Stimulated activated naive CD4-positive, alpha-beta T cell treated with Interleukin-2 at 50 U/mL for 16 hours (primary cell): ENCODE measurements at places on chromosomes 12 and 14.

- DNase-seq = no peak
Observed at GRCh38 chr12:99122496-99122895, 477.4 kb downstream of the APAF1 start.

DNA sequence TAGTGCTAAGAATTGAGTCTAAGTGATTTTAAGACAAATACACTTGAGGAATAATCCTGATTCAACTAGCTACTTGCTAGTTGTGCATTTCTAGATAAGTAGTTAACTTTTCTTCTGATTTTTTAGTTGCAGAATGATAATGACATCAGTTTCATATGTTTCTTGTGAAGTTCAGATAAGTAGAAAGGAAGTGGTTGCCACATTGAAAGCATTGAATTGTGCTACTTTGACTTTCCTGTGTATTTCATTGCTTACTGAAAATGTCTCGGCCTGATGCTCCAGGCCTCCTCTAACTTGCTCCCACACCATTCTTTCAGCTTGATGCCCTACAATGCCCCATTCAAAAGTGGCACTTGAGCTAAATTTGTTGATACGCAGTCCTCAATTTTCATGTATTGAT, 980.0 kb downstream of the TMTC2 start:
- no peak for DNase-seq

DNA sequence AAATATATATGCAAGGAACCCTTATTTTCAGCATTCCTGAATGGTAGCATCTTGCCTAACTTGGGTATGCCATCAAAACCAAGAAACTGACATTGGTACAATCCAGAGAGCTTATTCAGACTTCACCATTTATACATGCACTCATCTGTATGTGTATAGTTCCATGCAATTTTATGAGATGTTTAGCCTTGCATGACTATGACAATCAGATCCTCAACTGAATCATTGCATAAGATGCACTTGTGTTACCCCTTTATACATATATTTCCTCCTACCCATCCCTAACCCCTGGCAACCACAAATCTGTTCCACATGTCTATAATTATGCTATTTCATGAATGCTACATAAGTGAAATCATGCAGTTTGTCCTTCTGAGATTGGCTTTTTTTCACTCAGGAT, 37.0 kb upstream of the PPFIBP1 start:
- no peak for DNase-seq

GRCh38 chr12:69779928-69780327, 41.3 kb downstream of the RAB3IP start:
- DNase-seq = no peak

- no peak for DNase-seq
Observed at GRCh38 chr12:62211510-62211909, 48.7 kb upstream of the USP15 start.

GRCh38 chr12:121364683-121365121, 12.5 kb upstream of the ANAPC5 start:
- DNase-seq = no peak

GRCh38 chr12:132718644-132719043, 8.0 kb downstream of the PGAM5 start:
- DNase-seq = no peak

- DNase-seq = no peak
Observed at GRCh38 chr12:60072911-60073310, 477.1 kb downstream of the SLC16A7 start.

- DNase-seq = no peak
Observed at GRCh38 chr12:41917938-41918341, 226.7 kb downstream of the GXYLT1 start.

DNA sequence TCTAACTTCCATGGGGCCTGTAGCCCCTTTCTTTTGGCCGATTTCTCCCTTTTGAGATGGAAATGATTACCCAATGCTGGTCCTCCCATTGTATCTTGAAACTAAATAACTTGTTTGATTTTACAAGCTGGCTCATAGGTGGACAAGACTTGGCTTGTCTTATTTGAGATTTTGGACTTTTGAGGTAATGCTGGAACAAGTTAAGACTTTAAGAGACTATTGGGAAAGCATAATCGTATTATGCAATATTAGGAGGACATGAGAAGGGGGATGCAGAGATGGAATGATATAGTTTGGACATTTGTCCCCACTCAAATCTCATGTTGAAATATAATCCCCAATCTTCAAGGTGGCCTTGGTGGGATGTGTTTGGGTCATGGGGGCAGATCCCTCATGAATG, 49.2 kb upstream of the LYZ start:
- no peak for DNase-seq

DNA sequence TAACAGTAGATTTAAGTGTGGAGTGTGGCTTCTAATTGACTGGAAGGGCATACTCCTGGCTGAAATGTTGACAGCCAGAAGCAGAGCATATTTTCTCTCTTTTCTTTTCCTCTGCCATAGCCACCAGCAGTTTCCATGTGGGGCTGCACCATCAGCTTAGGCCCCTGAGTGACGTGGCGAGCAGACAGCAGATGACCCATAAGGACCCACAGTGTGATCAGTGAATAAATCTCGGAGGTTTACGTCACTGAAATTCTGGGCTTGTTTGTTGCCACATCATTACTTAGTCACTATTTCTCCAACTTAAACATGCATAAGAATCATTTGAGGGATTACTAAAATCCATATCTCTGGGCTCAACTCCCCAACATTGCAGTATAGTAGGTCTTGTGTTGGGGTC, 549.7 kb upstream of the TMEM132C start:
- no peak for DNase-seq

DNA sequence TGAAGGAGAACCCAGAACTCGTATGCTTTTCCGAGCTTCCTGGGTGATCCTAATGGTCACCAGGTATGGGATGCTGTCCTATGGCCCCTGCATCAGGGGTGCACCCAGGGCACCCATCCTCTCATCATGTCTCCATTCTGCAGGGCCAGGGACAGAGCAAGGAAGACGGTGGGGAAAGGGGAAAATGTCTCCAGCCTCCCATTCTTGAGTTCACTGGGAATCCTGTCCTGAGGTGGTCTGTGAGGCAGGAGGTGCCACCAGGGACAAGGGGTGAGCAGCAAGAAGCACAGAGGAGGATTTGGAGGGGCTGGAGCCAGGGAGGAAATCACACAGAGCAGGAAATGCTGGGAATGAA, 14.9 kb upstream of the SLC6A12 start:
- no peak for DNase-seq

DNA sequence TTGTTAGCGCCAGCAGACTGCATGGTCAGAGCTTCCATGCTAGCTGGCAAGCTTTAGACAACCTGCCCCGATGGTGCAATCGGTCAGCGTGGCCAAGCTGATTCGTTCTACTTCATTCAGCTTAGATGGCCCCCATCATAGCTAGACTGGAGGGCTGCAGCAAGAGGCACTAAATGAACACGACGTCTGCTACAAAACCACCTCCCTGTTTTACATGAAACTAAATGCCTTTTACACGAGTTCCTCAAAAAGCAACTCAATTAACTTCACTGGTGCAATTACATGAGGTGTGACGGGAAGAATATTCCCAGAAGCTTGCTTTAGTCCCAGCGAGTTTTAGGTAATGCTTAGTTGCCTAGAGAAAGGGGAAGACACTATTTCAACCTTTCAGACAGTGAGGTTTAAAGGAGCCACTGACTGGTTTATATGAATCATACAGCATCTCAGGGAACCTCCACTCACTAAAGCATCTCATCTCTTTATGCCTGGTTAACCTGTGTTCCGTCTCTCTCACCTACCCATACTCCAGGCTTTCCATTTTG, 8.4 kb downstream of the NIN start:
- no peak for DNase-seq

- no peak for DNase-seq
Observed at GRCh38 chr14:81330619-81331122, 69.5 kb downstream of the STON2 start.

GRCh38 chr14:61472011-61472672, 150.8 kb downstream of the PRKCH start:
- peak; percentile 27 for DNase-seq

- DNase-seq = no peak
Observed at GRCh38 chr12:115294453-115295133, 610.6 kb upstream of the TBX3 start.

DNA sequence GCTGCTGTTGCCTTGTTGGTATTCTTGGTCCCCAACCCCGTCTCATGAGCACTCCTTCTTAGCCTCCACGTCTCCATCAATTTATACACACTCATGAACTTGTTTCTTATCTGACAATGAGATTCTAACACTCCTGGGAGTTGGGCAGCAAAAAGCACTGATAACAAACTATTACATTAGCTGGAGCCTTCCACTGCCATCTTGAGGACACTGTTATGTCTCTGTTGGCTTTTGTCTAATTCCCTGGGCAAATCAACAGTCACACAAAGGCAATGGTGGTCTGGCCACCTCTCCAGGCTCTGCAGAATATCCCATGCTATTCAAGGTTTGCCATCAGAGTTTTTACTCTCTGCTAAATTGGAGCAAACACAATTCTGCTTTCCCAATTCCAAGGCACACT, 117.8 kb upstream of the COCH start:
- no peak for DNase-seq

DNA sequence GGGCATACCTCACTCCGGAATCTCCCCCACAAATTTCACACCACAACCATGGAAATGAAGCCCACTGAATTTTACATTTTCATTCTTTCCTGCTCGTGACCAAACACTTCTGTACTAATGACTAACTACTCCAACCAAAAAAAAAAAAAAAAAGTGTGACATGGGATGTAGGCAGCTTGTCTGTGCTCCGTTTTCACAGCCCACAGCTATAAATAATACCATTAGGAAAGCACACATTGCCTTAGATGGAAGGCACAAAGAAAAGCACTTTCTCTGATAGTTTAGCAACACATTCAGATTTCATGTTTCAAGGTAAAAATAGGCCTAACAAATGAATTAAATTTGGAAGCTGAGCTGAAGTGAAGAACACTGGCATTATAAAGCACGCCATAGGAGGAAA, 42.5 kb downstream of the DUSP6 start:
- no peak for DNase-seq

DNA sequence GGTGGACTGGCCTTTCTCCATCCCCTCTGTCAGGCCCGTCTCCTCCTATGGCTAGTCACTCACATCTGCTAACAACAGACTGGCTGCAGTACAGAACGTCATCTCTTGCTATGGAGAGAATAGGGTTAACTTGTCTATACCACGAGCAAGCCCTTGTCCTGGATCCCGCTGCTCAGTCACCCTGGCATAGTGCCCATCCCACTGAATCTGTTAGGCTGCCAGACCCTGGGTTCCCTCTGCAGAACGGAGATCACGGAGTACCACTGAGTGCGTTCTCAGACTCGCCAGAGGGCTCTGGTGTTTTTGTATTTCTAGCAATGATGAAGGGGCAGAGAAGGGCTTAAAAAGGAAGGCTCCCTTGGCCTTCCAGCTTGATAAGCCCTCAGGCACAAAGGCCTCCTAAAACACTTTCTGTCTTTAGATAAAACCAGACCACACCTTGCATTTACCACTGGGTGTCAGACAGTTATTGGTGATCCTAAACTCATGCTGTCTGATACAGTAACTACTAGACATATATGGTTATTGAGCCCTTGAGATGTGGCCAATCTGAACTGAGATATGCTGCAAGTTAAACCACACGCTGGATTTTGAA, 6.3 kb upstream of the NRIP2 start:
- no peak for DNase-seq

DNA sequence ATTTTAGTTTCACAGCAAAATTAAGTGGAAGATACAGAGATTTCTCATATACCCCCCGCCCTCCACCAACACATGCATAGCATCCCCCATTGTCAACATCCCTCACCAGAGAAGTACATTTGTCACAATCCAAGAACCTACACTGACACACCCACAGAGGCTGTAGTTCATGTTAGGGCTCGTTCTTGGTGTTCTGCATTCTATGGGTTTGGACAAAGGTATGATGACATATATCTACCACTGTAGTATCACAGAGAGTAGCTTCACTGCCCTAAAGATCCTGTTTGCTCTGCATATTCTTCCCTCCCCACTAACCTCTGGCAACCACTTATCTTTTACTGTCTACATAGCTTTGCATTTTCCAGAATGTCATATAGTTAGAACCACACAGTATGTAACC, 444.6 kb upstream of the DCN start:
- no peak for DNase-seq

DNA sequence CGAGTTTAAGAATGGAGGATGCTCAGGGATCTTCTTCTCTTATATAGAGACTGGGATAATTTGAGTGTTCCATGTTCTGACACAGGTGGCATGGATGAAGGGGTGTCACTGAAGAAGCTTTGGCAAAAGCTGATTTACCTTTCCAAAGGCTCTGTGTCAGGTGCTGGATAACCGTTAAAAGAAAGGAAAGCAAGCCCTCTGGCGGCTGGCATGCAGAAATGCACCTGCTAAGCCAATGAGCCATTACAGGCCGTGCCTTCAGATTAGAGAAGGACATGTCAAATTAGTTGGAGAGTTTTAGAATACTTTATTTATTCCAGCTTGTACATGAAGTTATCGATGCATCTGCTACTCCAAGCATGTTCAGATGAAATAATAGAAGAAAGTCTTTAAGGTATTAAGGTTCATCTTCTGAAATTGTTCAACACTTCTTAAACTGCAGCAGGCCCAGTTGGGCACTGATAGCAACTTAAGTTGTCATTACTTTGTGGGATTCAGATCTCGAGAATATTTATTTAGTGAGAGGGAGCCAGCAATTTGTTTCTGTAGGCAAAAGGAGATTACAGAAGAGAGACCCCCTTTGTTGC, 678.2 kb downstream of the NRXN3 start:
- DNase-seq = no peak

- no peak for DNase-seq
Observed at GRCh38 chr14:24167469-24168114, 4.3 kb upstream of the REC8 start.

DNA sequence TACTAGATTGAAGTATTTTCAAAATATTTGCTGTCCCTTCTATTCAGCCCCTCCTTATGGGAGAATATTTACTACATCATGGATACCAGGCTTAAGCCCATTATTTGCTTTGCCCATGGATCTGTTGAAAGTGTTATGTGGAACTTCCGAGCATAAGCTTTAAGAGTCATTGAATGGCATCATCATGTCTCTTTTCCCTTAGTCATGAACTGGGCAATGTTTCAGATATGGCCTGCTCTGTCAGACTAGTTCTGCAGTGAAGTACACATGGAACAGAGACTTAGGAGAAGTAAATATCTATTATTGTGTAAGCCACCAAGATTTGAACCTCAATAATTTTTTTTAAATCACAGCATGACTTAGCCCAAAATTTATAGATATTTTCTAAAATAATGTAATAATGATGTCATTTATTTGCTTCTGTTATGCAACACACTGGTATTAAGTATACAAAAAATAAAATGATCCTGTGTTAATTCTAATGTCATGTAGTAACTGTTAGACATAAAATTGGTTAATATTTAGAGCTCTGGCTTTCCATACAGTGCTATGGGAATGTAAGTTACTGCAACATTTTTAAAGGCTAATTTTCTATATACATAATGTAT, 1097.3 kb downstream of the SLC16A7 start:
- no peak for DNase-seq

DNA sequence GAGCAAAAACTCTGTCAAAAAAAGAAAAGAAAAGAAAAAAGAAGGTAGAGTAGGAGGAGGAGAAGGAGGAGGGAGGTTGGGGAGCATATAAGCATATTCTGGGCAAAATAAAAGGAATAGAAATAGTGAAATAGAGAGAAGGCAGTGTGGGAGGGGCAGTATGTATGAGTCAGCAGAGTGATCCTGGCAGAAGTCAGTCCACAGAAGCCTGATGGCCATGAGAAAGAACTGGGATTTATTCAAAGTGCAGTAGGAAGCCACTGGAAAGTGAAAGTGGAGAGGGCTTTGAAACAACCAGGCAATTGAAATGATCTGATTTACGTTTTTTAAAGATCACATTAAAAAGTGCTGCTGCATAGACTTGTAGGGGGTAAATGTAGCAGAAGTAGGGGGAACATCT, 368.6 kb upstream of the USP15 start:
- DNase-seq = no peak

- DNase-seq = no peak
Observed at GRCh38 chr14:95228240-95228639, 70.9 kb upstream of the DICER1 start.
